ENCODE measurements at places on chromosomes 1 and 21.

DNA sequence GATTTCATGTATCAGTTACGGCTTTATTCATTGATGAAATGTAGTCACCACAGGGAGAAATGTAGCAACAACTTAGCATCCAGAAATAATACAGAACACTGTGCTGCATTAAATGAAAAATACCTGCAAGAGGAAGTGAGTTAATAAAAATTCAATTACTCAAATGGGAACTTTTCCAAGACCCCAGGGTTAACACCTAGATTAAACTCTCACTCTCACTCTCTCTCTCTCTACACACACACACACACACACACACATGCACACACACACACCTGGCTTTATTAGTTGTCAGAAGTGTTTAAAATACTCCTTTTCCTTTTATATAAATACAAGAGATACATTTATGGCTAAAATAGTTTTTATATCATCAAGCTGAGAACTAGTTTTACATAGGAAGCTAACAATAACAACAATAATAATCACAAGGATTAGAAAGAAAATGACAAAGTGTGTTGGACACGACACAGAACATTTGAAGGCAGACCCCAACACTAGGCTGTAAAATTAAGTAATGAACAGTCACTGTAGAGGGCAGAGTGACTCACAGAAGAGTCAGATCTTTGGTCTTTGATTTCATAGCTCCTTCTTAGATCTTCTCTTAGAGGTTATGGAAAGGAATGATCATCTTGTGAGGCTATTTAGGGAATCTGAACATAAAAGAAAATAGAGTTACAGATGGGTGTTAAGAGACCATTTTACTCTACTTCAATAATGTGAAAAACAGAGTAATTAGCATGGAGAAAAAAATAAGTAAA lies 1266.0 kb upstream of the ADGRL2 start:
- no peaks in the 10 kb centered on the region for H3K36me3 ChIP-seq
- no peak overlapping the region for H3K27ac ChIP-seq
- H3K4me3 ChIP-seq, result no peak overlapping the region
- no peaks in the 10 kb centered on the region for H3K27me3 ChIP-seq

- no peak for DNase-seq
- H3K36me3 ChIP-seq, result no peaks in the 10 kb centered on the region
- peaks cover 29% of the 10 kb centered on the region for H3K4me1 ChIP-seq
- H3K27me3 ChIP-seq, result no peaks in the 10 kb centered on the region
Measured at GRCh38 chr21:25512095-25513081, 94.9 kb downstream of the MRPL39 start.

- no peak overlapping the region for H3K27ac ChIP-seq
- DNase-seq, result no peak
Measured at GRCh38 chr1:7669559-7670311, 101.4 kb upstream of the VAMP3 start.

- H3K4me3 ChIP-seq, result no peak overlapping the region
- no peak overlapping the region for H3K27ac ChIP-seq
- DNase-seq, result no peak
- no peaks in the 10 kb centered on the region for H3K36me3 ChIP-seq
- H3K27me3 ChIP-seq, result no peaks in the 10 kb centered on the region
- H3K4me1 ChIP-seq, result no peaks in the 10 kb centered on the region
Measured at GRCh38 chr1:81695741-81696140, 105.0 kb upstream of the ADGRL2 start.

GRCh38 chr1:31811605-31812004 lies 4.2 kb downstream of the SPOCD1 start:
- no peaks in the 10 kb centered on the region for H3K36me3 ChIP-seq
- H3K4me1 ChIP-seq, result no peaks in the 10 kb centered on the region
- DNase-seq, result no peak
- no peaks in the 10 kb centered on the region for H3K27me3 ChIP-seq
- H3K4me3 ChIP-seq, result no peak overlapping the region
- H3K27ac ChIP-seq, result no peak overlapping the region

DNA sequence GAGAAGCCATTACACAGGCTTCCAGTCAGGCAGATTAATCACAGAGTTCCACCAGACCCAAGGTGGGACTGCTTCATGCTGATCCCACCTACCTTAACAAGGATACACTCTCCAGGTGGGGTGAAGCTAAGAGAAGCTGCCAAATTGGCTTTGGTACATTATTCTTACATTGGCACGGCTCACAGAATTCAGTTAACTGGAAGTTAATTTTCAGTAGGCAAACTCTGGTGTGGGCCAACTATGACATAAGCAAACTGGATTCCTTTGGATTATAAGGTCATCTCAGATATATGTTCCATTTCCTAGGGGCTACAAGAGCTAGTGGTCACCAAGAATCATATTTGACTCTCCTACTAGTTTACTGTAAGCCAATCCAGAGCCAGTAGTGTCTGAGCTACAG lies 448.8 kb upstream of the BEND5 start:
- H3K36me3 ChIP-seq, result no peaks in the 10 kb centered on the region
- no peaks in the 10 kb centered on the region for H3K4me1 ChIP-seq
- no peak overlapping the region for H3K4me3 ChIP-seq
- no peaks in the 10 kb centered on the region for H3K27me3 ChIP-seq
- DNase-seq, result no peak

- DNase-seq, result no peak
- H3K27me3 ChIP-seq, result no peaks in the 10 kb centered on the region
- no peaks in the 10 kb centered on the region for H3K36me3 ChIP-seq
- no peaks in the 10 kb centered on the region for H3K4me1 ChIP-seq
Measured at GRCh38 chr1:59769736-59770095, 45.0 kb upstream of the HOOK1 start.

- H3K27ac ChIP-seq, result no peak overlapping the region
- DNase-seq, result no peak
- H3K36me3 ChIP-seq, result no peaks in the 10 kb centered on the region
- no peaks in the 10 kb centered on the region for H3K27me3 ChIP-seq
- H3K4me3 ChIP-seq, result no peak overlapping the region
Measured at GRCh38 chr1:240455228-240455821, 156.6 kb downstream of the GREM2 start.

DNA sequence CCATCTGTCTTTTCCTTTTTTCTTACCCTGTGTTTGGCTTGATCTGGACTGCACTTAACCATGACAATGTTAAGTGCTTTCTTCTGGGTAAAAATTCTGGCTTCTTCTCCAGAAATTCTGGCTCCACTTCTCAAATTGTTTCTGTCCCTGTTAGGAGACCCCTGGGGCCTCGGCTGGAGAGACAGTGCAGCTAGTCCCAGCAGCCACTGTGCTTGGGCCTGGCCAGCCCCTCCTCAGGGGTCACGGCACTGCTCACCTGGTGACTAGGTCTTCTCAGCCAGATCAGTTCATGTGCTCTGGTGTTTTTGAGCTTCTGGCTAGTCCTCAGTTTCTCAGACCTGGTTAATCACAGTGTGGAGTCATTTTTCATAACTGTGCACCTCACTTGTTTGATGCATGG lies 72.4 kb downstream of the ADARB1 start:
- H3K27ac ChIP-seq, result no peak overlapping the region
- no peak overlapping the region for H3K4me3 ChIP-seq
- H3K27me3 ChIP-seq, result peaks cover 7% of the 10 kb centered on the region
- no peak for DNase-seq

DNA sequence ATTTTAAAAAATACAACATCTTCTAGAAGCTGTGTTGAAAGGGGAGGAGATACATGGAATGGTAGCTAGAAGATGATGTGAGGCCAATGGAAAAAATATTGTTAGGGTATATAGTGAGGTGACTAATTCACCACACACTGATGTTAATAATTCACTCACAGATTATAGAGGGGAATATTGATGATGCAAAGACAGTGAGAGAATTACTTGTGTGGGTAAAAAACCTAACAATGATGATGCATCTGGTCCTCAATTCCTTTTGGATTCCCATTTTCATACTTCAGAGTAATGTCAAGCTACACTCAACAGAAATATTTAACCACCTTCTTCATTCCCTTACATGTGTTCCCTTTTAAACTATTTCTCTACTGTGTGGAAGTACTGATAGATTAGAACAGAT lies 169.5 kb upstream of the DPYD start:
- H3K36me3 ChIP-seq, result no peaks in the 10 kb centered on the region
- no peak overlapping the region for H3K27ac ChIP-seq
- no peaks in the 10 kb centered on the region for H3K4me1 ChIP-seq
- no peak overlapping the region for H3K4me3 ChIP-seq
- no peak for DNase-seq

GRCh38 chr1:239418681-239419080 lies 32.3 kb downstream of the CHRM3 start:
- H3K36me3 ChIP-seq, result no peaks in the 10 kb centered on the region
- DNase-seq, result no peak
- no peak overlapping the region for H3K27ac ChIP-seq
- no peak overlapping the region for H3K4me3 ChIP-seq
- no peaks in the 10 kb centered on the region for H3K27me3 ChIP-seq
- H3K4me1 ChIP-seq, result no peaks in the 10 kb centered on the region

- no peaks in the 10 kb centered on the region for H3K4me1 ChIP-seq
- H3K4me3 ChIP-seq, result no peak overlapping the region
- no peak overlapping the region for H3K27ac ChIP-seq
- no peaks in the 10 kb centered on the region for H3K27me3 ChIP-seq
- no peak for DNase-seq
- H3K36me3 ChIP-seq, result no peaks in the 10 kb centered on the region
Measured at GRCh38 chr21:45876381-45877170, 105.0 kb upstream of the COL6A1 start.

- H3K4me3 ChIP-seq, result no peak overlapping the region
- no peak for DNase-seq
- peaks cover 9% of the 10 kb centered on the region for H3K27me3 ChIP-seq
- H3K4me1 ChIP-seq, result no peaks in the 10 kb centered on the region
Measured at GRCh38 chr1:25743164-25744139, 56.5 kb upstream of the SELENON start.

GRCh38 chr1:60942291-60942690 lies 140.1 kb upstream of the NFIA start:
- no peak overlapping the region for H3K4me3 ChIP-seq
- H3K4me1 ChIP-seq, result no peaks in the 10 kb centered on the region
- no peaks in the 10 kb centered on the region for H3K27me3 ChIP-seq
- H3K36me3 ChIP-seq, result no peaks in the 10 kb centered on the region
- DNase-seq, result no peak

DNA sequence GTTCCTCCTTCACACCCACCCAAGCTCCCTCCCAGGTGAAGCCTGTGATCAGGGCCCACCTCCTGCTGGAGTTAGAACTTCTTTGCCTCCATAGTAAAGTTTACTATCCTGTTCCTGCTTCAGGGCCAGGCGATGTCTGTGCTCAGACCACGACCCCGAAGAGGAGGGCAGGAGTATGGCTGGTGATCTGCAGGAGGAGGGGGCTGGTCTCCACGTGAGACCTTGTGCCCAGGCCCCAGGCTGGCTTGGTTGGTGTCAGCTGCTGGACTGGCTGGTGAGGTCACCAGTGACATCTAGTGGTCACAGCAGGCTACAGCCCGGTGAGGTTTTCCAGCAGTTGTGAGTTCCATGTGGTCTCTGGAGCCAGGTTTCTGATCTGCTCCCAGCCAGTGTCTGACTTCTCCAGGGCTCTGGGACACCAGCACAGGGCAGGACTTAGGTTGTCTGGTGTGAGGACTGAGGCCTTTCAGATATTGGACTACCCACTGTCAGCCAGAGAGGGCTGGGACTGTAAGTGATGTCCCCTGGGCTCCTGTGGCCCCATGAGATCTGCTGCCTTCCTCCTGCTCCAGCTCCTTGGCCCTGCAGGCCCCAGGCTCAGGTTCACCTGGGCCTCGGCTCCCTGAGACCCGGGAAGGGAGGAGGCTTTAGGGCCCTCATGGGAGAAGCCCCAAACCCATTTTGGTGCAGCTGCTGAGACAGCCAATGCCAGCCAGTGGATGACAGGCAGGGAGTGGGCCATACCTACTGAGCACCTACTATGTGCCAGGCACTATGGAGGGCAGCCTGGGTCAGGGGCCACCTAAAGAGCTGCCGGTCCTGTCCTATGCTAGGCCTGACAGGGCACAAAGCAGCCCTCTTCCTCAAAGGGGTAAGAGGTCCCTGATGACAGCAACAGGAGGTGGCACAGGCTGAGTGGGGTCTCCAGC lies 6.0 kb upstream of the UBL4B start:
- no peaks in the 10 kb centered on the region for H3K36me3 ChIP-seq
- DNase-seq, result peak; percentile 23
- H3K27me3 ChIP-seq, result no peaks in the 10 kb centered on the region
- peaks cover 15% of the 10 kb centered on the region for H3K4me1 ChIP-seq
- H3K27ac ChIP-seq, result no peak overlapping the region

DNA sequence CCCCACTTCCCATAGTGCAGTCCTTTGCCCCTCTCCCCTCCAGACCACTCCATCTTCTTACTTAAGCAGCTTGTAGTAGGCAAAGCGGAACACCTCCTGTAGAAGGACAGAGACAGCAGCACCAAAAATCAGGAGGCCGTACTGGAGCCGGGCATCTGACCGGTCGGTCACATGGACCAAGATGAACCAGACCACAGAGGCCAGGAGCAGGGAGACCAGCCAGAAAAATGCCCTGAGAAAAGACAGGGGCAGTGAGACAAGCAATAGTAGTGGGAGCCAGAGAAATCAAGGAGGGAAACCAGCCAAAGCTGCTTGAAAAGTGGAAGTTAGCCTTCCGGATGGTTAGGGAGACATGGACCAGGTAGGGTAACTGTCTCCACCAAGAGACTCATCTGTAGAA lies 920 bp downstream of the APH1A start:
- H3K4me1 ChIP-seq, result peaks cover 6% of the 10 kb centered on the region
- DNase-seq, result no peak
- H3K27ac ChIP-seq, result peak overlapping the region; percentile 90
- H3K36me3 ChIP-seq, result peaks cover 19% of the 10 kb centered on the region
- no peaks in the 10 kb centered on the region for H3K27me3 ChIP-seq

- H3K27me3 ChIP-seq, result peaks cover 32% of the 10 kb centered on the region
- DNase-seq, result no peak
- no peak overlapping the region for H3K27ac ChIP-seq
- no peaks in the 10 kb centered on the region for H3K4me1 ChIP-seq
Measured at GRCh38 chr1:156443286-156443685, 57.3 kb downstream of the MEF2D start.

GRCh38 chr1:1170215-1171091 lies 3.2 kb upstream of the TTLL10 start:
- H3K4me1 ChIP-seq, result peaks cover 24% of the 10 kb centered on the region
- DNase-seq, result no peak
- no peak overlapping the region for H3K27ac ChIP-seq
- peaks cover 3% of the 10 kb centered on the region for H3K27me3 ChIP-seq
- H3K4me3 ChIP-seq, result no peak overlapping the region
- H3K36me3 ChIP-seq, result no peaks in the 10 kb centered on the region

- H3K27me3 ChIP-seq, result no peaks in the 10 kb centered on the region
- no peak overlapping the region for H3K4me3 ChIP-seq
- H3K27ac ChIP-seq, result no peak overlapping the region
- peaks cover 8% of the 10 kb centered on the region for H3K36me3 ChIP-seq
- DNase-seq, result no peak
Measured at GRCh38 chr1:39391691-39392679, 99.5 kb upstream of the BMP8A start.

DNA sequence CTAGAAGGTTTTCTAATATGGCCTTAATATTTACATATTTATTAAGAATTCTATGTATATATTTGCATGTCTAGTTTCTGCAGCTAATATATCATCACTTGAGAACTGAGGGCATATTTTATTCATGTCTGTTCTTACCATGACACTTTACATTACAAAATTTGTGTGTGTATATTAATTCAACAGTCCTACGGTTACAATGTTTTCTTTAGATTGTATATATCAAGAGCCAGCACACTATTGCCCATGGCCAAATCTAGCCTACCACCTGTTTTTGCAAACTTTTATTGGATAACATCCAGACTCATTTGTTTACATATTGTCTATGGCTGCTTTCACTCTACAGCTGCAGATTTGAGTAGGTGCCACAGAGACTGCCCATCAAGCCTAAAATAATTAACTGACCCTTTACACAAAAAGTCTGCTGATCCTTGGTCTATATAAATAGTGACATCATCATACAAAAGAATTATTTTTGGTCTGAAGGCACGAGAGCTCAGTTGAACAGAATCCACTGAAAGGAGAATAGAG lies 577.4 kb upstream of the PBX1 start:
- DNase-seq, result no peak
- no peaks in the 10 kb centered on the region for H3K4me1 ChIP-seq
- no peak overlapping the region for H3K27ac ChIP-seq
- H3K27me3 ChIP-seq, result no peaks in the 10 kb centered on the region
